ENCODE measurements at places on chromosomes 13 and 19. TPM values are rescaled to one million over a fixed set of nuclear protein-coding genes. Genes with fewer than 3 reads are reported as not detected.

GRCh38 chr13:24168979-24169378, 8.5 kb downstream of the SPATA13 start:
- H3K27ac ChIP-seq, result no peak overlapping the region
- DNase-seq, result no peak
- no peaks in the 10 kb centered on the region for H3K36me3 ChIP-seq
- no peak overlapping the region for H3K4me3 ChIP-seq

APOC4 gene
- polyA plus RNA-seq, result not detected

- no peaks in the 10 kb centered on the region for H3K36me3 ChIP-seq
- H3K4me3 ChIP-seq, result no peak overlapping the region
- H3K4me1 ChIP-seq, result peaks cover 21% of the 10 kb centered on the region
- no peaks in the 10 kb centered on the region for H3K27me3 ChIP-seq
Measured at GRCh38 chr19:45253396-45254027, 2.4 kb downstream of the MARK4 start.

DNA sequence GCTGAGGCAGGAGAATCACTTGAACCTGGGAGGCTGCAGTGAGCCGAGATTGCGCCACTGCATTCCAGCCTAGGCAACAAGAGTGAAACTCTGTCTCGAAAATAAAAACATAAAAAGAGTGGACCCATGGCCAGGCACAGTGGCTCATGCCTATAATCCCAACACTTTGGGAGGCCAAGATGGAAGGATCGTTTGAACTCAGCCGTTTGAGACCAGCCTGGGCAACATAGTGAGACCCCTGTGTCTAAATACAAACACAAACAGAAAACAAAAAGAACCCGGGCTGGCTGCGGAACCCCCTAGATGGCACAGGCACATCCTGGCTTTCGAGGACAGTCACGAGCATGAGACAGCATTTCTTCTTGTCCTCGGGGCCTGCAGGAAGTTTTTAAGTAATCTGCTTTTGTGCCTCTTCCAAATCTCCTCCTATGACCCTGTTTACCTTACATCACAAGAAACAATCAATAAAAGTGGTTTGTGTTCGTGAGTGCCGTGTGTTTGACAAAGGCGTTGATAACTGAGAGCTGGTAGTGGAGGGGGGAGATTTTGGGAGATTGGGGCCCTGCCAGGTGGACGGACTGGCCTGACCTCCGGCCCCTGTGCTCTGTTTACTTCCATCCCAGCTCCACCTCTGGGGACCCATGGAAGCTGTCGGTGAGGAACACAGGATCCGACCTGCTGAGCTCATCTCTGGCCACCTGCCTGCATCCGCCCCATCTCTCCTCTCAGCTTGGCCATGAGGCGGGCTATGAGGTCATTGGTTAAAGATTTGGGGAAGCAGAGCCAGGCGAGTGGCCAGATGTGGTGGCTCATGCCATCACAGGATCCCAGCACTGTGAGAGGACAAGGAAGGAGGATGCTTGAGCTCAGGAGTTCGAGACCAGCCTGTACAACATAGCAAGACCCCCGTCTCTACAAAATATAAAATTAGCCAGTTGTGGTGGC, 5.9 kb upstream of the GDF15 start:
- peak; percentile 89 for DNase-seq
- peak overlapping the region; percentile 66 for H3K27ac ChIP-seq
- H3K36me3 ChIP-seq, result no peaks in the 10 kb centered on the region
- H3K4me1 ChIP-seq, result peaks cover 9% of the 10 kb centered on the region
- H3K27me3 ChIP-seq, result no peaks in the 10 kb centered on the region

MISP gene
- polyA plus RNA-seq, result not detected

- H3K36me3 ChIP-seq, result no peaks in the 10 kb centered on the region
- no peaks in the 10 kb centered on the region for H3K4me1 ChIP-seq
- DNase-seq, result peak; percentile 30
Measured at GRCh38 chr19:51327066-51328001, 14.6 kb downstream of the VSIG10L start.

IFT88 gene
- 3.4 TPM for polyA plus RNA-seq

DNA sequence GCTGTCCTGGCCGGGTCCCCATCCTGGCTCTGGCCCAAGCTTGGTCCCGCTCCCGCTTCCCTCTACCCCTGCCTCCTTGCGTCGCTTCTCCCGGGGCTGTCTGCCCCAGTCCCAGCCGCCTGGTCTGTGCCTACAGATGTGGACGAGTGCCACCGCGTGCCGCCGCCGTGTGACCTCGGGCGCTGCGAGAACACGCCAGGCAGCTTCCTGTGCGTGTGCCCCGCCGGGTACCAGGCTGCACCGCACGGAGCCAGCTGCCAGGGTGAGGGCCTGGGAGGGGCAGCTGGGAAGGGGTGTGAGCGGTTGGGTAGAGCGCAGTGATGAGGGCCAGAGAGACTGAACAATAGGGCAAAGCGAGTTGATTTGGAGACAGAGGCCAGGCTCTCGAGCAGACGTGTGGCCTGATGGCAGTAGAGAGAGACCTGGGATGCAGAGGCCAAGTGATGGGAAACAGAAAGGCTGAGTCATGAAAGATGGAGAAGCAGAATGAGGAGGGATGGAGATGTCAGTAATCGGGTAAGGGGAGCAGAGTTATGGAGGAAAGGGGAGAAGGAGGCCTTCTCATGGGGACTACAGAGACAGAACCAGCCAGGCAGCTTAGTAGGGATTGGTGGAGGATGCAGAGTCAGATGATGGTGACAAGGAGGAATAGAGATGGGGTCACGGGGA, 9.4 kb downstream of the LTBP4 start:
- peak; percentile 75 for DNase-seq
- peaks cover 5% of the 10 kb centered on the region for H3K36me3 ChIP-seq

DNA sequence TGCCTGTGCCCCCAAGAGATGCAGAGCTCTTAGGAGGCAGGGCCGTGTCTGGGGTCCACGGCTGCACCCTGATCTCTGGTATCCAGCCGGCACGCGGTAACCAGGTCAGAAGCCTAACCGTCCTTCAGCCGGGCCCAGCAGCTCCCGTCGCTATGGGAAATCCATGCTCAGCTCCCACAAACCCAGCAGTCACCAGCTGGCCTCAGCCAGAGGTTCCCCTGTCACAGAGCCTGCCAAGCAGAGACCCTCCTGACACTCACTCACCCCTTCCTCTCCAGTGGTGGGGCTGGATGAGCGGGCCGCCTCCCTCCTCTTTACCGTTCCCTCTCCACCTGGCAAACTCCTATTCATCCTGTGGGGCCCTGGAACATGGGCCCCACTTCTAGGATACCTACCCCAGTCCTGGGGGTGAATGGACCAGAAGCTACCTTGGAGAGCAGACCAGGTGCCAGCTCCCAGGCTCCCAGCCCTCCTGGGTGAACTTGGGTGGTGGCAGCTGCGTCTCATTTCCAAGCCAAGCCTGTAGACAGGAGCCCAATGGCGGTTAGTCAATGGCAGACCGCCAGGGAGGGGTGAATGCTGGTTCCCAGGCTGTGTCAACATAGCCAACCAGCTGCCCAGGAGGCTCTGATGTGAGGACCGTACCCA, 21.4 kb upstream of the TCF3 start:
- H3K27me3 ChIP-seq, result peaks cover 67% of the 10 kb centered on the region
- no peak for DNase-seq
- no peaks in the 10 kb centered on the region for H3K4me1 ChIP-seq
- no peak overlapping the region for H3K27ac ChIP-seq
- no peak overlapping the region for H3K4me3 ChIP-seq
- H3K36me3 ChIP-seq, result no peaks in the 10 kb centered on the region

DNA sequence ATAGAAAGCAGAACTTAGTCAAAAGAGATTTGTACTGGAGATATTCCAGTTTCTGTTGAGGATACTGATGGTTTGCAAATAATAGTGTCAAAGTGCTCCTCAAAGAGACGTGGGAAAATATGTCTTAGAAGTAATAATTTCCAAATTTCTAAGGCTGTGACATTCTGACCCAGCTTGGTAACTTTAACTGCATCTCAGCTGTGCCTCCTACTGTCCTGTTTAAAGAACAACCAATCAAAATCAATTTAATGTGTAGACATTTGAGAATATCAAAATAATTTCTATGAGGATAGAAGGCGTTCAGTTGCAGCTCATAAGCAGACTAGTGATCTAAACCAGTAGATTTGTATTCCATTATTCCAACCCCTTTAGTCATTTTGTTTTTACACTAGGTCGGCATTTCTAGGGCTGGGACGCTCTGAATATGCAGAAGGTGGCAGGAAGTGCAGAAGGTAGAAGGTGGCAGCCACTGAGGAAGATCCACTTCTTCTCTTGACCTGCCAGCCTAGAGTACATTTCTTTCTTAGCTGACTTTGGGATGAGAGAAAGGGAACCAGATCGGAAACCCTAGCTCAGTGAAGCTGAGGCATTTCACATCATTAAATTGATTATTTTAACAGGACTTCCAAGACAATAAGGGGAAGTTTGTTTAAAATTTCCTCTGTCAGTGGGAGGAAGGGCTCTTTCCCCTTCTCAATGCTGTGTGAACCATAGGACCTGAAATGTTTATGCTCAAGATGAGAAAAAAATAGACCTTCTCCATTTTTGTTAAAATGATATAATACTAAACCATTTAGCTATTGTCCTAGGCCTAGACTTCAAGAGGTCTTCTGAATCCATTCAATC, 67.5 kb downstream of the COL4A1 start:
- no peak for DNase-seq
- peaks cover 22% of the 10 kb centered on the region for H3K36me3 ChIP-seq
- no peak overlapping the region for H3K4me3 ChIP-seq
- H3K27ac ChIP-seq, result peak overlapping the region; percentile 84

Measured in heart left ventricle (tissue), 16 donors.